ENCODE measurements at places on chromosomes 13 and 19.

DNA sequence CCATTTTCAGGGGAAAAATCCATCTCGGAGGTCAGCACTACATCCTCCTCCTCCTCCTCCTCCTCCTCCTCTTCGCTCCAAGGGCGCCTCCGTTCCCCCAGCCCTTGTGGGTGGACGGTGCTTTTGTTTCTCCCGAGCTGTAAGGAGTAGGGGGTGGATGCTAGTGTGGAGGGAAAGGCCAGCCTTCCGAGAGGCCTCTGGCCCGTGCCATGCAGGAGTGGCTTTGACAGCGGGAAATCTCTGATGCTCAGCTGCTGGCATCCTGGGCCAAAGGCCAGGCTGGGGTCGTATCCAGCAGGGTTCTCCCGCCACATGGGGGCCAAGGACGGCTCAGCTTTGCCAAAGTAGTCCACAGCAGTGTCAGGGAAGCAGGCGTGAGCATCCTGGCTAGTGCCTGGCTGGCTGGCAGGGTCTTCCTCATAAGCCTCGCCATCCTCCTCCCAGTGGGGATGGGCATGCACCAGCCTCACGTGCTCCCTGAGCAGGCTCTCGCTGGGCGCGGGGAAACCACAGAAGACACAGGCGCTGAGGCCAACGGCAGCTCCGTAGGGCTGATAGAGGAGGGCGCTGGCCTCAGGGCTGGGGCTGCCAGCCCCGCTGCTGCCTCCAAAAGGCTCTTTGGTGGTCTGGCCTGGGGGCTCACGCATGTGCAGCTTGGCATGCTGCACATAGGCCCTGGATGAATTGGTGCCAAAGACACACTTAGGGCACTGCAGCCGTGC is 10.5 kb downstream of the WIZ start:
- no peak overlapping the region for H3K4me3 ChIP-seq
- no peaks in the 10 kb centered on the region for H3K36me3 ChIP-seq
- peaks cover 3% of the 10 kb centered on the region for H3K27me3 ChIP-seq
- DNase-seq = no peak

DNA sequence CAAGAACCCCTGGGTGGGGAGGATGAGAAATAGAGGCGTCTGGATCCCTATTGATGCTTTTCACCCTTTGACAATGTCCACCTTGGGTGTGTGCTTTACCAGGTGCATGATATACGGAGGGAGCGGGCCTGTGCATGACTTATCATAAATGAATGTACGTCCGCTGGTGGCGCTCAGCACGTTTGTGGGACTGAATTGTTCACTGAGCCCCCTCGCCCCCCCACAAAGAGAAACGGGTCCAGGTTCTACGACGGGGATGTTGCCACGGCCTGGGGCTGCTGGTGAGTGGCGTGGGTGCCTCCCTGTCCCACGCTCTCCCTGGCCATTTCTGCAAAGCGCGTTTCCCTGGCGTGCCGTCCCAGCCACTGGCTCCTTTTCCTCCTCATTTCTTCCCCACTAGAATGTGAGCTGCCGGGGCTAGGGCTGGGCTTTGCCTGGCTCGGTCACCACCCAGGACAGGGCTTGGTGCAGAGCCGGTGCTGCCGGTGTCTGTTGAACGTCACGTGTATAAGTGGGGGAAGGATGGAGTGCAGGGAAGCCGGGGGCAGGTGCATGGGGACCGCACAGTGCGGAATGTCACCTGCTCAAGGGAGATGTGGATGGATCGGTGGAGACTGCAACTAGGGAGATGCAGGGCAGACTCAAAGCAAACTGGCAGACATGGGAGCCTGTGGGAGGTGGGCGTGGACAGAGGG is 21.6 kb downstream of the LRRC4B start:
- H3K27me3 ChIP-seq = peaks cover 14% of the 10 kb centered on the region
- H3K4me1 ChIP-seq = no peaks in the 10 kb centered on the region
- no peak overlapping the region for H3K27ac ChIP-seq
- H3K4me3 ChIP-seq = no peak overlapping the region
- peaks cover 10% of the 10 kb centered on the region for H3K36me3 ChIP-seq

DNA sequence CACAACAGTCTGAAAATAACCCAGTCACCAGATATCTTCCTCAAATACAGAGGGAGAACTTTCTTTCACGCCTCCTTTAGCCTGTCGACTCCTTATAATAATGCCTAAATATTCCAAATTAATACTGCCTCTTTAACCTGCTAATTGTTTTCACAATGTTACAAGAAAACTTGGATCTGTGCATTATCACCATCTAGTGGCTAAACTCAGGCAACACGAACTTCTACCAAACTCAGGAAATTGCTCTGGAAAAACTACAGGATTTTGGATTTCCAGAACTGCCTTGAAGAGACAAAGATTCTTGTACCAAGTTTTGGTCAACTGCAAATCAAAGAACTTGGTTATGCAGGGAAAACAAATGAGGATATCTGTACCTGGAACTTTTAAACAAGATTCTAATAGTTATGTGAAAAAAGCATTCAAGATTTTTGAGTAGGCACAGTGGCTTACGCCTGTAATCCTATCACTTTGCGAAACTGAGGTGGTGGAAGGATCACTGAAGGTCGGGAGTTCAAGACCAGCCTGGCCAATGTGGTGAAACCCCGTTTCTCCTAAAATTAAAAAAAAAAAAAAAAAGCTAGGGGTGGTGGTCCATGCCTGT is 10.8 kb downstream of the CLN5 start:
- H3K27ac ChIP-seq = no peak overlapping the region
- H3K36me3 ChIP-seq = peaks cover 8% of the 10 kb centered on the region
- H3K27me3 ChIP-seq = no peaks in the 10 kb centered on the region
- no peak for DNase-seq

- H3K4me1 ChIP-seq = no peaks in the 10 kb centered on the region
- H3K27me3 ChIP-seq = peaks cover 1% of the 10 kb centered on the region
- H3K36me3 ChIP-seq = no peaks in the 10 kb centered on the region
- no peak overlapping the region for H3K4me3 ChIP-seq
Measured at GRCh38 chr13:36839981-36840380, 21.0 kb downstream of the RFXAP start.

DNA sequence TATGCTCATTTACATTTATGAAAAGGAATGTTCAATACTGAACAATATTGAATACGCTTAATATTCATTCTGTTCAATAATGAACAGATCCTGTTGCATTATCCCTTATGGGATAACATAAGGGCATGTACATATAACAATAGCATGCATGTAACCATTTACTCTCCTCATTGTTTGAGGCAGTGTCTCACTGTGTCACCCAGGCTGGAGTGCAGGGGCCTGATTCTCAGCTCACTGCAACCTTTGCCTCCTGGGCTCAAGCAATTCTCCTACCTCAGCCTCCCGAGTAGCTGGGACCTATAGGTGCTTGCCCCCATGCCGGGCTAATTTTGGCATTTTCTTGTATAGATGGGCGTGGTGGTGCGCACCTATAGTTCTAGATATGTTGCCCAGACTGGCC is 4.8 kb upstream of the DGKH start:
- no peak overlapping the region for H3K4me3 ChIP-seq
- DNase-seq = no peak
- no peak overlapping the region for H3K27ac ChIP-seq
- peaks cover 43% of the 10 kb centered on the region for H3K4me1 ChIP-seq

- DNase-seq = no peak
- H3K36me3 ChIP-seq = peaks cover 56% of the 10 kb centered on the region
- H3K27me3 ChIP-seq = peaks cover 14% of the 10 kb centered on the region
- H3K4me1 ChIP-seq = peaks cover 5% of the 10 kb centered on the region
Measured at GRCh38 chr19:11232555-11232954, 6.9 kb upstream of the ANGPTL8 start.

DNA sequence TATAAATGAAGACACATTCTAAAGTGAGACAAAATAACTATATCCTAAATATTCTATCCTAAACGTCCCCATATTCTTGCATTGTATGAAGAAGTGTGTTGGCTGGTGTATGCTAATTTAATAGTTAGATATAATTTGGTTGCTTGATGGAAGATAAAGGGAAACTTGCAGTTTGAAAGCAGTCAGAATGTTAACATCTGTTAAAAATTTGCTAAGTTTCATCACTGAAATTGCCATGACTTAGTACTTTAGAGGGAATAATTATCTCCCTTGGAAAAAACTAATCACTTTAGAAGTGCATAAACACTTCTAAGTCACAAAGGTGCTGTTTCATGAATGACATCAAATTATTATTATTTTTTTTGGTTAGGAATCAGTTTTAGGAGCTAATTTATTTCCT is 61.6 kb downstream of the ITGBL1 start:
- no peak overlapping the region for H3K4me3 ChIP-seq
- no peaks in the 10 kb centered on the region for H3K36me3 ChIP-seq

Data from endothelial cell (in vitro differentiated cells).